Activated CD4-positive, CD25-positive, alpha-beta regulatory T cell (primary cell): ENCODE measurements at places on chromosomes 6 and 20.

DNA sequence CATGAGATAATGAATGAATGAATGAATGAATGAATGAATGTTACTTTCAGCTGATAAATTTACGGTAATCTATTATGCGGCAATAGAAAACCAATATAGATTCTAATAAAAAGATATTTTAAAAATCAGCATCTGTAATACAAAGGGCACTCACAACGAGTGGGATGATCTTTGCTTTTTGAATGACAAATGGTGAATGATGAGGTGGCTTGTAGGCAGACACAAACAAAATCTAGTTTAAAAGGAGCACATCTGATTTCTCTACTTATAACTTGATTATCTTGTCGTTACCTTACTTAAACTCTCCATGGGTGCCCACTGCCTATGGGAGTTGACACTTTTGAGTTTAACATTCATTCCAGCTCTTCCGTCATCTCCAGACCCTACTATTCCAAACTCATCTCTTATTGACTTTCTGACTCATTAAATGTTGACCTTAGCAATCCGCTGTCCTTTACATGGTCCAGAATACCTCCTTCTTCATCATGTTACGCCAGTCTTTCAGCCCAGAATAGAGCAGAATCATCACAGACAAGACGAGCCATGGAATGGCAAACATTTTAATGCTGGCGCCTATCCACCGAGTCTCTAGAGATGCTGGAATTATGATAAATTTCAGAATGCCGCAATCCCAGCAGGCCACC lies 41.3 kb downstream of the NHLRC1 start:
- DNase-seq = no peak

DNA sequence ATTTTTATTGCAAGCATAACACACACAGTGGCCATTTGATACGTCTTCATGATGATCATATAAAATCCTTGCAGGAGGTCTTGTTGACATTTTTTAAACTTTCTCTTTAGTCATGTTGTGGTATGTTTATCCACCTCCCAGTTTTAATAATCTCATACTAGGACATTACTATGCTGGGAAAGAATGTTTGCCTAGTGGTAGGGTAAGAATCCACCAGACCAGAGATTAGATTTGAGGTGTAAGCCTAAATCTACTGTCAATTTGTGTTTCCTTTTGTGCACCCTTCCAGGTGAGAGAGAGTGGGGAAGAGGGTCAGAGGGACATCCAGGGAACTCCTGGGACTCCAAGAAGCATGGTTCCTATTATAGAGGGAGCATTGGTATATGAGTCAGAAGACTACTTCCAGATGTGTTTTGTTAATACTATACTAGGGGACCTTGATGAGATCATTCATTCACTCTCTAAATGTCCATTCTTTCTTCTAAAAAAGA lies 298.3 kb upstream of the SASH1 start:
- no peak for DNase-seq

- DNase-seq = no peak
Observed at GRCh38 chr6:148790817-148791216, 44.0 kb downstream of the UST start.

- DNase-seq = no peak
Observed at GRCh38 chr6:118774581-118774980, 119.4 kb upstream of the ASF1A start.

DNA sequence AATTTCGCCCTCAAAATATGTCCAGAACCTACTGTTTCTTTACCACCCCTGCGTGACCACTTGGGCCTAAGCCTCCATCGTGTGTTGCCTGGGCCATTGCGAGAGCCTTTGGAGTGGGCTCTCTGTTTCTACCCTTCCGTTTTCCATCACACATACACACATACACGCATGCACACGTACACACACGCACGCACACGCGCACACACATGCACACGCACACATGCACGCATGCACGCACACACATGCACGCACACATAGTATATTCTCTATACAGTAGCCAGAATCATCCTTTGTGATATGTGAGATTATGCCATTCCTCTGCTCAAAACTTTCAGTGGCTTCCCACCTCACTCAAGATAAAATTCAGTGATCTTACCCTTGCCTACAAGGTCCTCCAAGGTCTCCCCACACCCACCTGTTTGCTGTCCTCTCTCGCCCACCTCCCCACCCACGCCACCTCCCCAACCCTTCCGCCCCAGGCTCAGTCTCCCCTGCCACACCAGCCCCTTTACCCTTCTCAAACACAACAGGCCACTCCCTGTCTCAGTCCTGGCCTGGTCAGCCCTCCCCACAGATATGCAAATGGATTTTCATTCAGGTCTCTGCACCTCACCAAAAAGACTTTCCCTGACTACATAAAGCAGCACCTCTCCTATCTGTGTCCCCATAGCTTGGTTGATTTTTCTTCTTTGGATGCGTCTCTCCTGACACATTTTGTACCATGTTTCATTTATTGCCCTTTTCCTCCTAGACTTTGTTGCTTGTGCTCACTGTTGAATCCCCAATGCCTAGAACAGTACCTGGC lies 559.6 kb downstream of the CD83 start:
- no peak for DNase-seq

- no peak for DNase-seq
Observed at GRCh38 chr6:170236131-170236836, 54.6 kb downstream of the DLL1 start.

GRCh38 chr6:26183581-26184366 lies 96.5 kb downstream of the HFE start:
- DNase-seq = peak; percentile 12

GRCh38 chr6:6277413-6277812 lies 43.0 kb downstream of the F13A1 start:
- no peak for DNase-seq

- DNase-seq = no peak
Observed at GRCh38 chr6:53829698-53830221, 35.0 kb downstream of the LRRC1 start.
